ENCODE measurements at places on chromosomes 4 and X.
A peak's percentile ranks its signal among the peaks of the same experiment; 100 is the strongest.

- DNase-seq, result peak; percentile 4
These were observed 37.1 kb downstream of the MAB21L2 start for GRCh38 chr4:150619042-150619441.

DNA sequence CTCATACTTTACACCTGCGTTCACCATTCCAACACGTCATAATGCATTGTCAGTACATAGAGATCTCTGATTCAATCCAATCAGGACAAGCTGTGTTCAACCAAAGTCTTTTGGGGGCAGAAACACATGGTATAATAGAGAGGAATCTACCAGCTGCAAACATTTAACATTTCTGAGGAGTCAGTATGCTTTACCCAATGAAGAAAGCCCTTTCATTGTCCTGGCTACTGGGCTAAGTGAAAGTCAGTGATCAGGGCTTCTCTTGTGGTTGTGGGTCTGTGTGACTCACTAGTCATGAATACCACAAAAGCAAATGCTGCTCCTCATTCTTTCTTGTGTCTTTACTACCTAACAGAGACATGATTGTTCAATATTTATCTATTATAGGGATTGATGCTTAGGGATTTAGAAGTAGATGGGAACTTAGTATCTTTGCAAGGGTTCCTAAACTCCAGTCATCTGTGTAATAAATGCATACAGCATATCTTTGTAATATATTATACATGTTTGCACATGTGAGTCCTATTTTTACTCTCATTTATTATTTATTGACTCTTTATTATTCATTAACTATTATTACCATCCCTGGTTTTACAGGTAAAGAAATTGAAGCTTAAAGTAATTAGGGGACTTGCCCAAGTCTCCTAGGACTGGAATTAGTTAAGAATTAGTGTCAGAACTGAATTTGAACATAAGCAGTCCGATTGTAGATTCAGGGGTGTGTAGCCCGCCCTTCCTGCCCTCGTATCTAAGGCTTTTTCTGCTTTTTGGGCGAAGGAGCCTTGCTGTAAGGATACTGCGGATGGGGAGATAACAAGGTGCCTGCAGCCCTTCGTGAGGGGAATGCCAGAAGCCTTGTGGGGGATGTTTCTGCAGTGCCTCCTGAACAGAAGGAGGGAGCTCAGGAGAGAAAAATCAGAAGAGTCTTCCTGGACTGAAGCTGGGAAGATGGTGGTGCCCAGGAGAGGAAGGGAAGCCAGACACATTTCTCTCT, 353.1 kb upstream of the BOD1L1 start:
- no peak for DNase-seq

GRCh38 chr4:81319657-81320056, 104.6 kb upstream of the PRKG2 start:
- no peak for DNase-seq

DNA sequence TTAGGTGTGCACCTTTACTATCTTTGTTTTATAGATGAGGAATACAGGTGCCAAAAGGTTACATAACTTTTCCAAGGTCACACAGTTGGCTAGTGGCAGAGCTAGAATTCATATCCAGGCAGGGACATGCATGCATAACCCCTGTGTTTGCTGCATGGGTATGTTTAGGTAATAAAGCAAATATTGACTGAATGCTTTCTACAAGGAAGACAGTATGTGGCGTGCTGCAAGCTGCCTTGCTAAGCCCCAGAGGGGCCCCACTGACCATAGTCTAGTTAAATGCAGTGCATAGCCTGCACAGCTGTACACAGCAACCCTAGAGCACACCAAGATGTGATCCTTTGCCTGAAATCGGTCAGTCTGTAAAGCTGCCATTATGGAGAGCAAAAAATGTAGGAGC, 320.5 kb upstream of the IGFBP7 start:
- DNase-seq, result no peak

GRCh38 chr4:182518421-182518820, 275.2 kb downstream of the TENM3 start:
- DNase-seq, result no peak

GRCh38 chr4:148954011-148954749, 512.0 kb upstream of the NR3C2 start:
- DNase-seq, result no peak

DNA sequence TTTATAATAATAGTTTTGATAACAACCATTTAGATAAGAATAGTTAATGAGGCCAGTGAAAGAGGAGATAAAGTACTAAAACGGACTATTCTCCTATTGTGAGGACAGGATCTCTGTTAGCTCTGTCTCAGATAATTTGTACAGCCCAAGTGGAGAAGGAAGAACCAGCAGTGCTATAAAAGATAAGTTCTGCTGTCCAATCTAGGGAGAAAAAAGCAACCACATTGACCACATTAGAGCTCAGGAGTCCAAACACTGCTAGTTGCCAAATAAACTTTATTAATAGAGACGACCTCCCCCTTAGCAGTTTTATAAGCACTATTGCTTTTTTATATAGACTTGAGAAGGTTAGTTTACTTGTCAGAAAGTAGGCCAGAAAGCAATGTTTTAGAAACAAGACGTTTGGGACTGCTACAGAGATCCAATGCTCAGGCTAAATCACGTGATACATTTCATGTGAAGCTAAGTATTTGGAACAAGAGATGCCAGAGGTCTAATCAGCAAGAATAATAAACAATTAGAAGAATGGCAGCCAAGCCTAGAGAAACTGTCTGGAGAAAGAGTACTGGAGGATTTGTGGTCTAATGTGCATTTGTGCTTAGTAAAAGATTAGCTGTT, 15.9 kb downstream of the IL15 start:
- DNase-seq, result peak; percentile 33

- no peak for DNase-seq
These were observed 50.9 kb downstream of the NAP1L5 start for GRCh38 chr4:88646528-88647280.
